ENCODE measurements at places on chromosomes 11 and 22. TPM values are rescaled to one million over a fixed set of nuclear protein-coding genes. Genes with fewer than 3 reads are reported as not detected.

DNA sequence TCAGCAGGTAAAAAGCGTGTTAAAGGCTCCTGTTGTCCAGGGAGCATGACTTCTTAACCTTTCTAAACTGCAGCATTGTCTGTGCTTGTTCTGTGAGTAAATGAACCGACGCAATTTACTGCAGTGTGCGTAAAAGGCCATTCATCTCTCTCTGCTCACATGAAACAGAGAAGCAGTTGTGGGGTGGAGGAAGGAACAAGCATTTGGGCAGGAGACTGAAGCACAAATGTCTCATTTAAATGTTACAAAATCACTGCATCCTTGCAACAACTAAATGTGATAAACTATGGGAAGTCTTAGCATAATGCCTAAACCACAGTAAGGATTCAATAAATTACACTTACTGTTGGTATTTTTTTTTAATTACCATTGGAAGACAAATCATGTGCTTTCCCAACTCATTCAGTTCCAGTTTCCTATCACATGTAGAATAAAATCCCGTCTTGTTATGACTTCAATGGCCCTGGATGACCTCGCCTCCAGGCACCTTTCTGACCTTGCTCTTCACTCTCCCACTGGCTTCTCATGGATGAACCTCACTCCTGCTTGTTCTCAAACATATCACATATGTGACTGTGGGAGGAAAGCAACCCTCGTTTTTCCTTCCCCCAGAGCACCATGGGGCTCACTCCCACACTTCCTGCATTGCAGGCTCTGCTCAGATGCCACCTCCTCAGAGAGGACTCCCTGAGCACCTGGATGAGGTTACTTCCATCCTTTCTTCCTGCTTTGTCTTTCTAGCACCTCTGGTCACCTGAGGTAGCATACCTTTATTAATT lies 21.6 kb upstream of the RFPL2 start:
- DNase-seq: no peak

DNA sequence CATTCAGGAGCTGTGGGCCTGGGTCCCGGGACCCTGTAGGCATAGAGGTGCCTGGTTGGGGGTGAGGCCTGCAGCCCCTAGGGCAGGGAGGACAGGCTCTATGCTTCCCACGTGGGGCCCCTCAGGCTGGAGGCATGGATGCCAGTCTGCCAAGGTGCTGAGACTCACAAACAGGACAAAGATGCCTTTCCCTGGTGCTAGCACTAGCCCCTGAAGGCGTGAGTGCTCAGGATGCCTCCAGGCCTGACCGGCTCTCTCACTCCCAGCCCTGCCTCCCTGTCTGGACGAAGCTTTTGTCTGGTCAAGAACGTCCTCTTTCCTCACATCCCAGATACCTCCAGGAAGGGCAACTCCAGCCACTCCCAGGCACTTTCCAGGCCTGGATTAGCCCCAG lies 2.1 kb downstream of the CDC42BPG start:
- no peak for DNase-seq

DNA sequence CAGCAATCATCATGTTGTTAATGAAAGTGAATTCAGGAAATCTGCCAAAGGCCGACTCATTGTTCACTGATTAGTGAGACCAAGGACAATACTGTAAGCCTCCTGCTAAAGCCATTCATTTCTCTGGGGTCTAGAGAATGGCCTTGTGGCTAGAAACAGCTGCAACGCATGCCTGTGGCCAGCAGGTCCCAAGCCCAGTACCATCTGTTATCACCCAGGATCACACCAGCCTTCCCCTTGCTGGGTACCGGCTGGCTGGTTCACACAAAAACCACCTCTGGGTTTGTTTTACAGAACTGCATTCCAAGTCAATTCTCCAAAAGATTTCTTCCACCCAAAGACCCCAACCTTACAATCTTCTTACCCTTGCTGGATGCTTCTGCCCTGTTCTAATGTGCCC lies 1.1 kb downstream of the PLAAT5 start:
- DNase-seq: no peak

DNA sequence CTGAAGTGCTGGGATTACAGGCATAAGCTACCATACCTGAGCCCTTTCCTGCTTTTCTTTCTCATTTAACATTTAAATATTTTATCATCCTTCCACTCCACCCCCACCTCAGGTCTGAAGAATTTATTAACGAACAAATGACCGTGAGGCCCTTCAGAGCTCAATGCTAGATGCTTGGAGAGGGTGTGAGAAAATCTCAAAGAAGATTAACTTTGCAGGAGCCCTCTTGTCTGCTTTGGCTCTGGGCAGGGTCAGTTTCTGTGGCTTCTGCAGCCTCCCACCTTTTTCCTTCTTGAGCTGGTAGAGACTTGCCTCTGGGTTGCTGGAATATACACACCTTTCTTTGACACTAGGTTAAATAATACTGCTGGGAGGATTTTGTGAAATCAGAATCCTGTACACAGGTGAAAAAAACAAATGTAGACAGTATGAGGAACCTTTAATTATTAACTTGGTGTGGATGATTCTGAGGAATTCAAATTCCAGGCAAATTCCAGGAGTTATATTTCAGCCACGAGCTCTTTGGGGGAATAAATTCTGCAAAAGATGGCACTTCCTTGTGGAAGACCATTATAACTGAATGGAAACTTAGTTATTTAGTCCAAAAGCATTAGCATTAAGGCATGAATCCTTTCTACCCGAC lies 3.4 kb upstream of the ZBTB44 start:
- no peak for DNase-seq

GRCh38 chr22:47600791-47601625 lies 838.6 kb downstream of the TBC1D22A start:
- no peak for DNase-seq

- no peak for DNase-seq
Observed at GRCh38 chr22:45608763-45609180, 62.9 kb upstream of the ATXN10 start.

The SLC22A8 gene
- total RNA-seq: not detected

The TSPAN18 gene
- total RNA-seq: 0.90 TPM
